ENCODE measurements at places on chromosomes 16 and 17.

DNA sequence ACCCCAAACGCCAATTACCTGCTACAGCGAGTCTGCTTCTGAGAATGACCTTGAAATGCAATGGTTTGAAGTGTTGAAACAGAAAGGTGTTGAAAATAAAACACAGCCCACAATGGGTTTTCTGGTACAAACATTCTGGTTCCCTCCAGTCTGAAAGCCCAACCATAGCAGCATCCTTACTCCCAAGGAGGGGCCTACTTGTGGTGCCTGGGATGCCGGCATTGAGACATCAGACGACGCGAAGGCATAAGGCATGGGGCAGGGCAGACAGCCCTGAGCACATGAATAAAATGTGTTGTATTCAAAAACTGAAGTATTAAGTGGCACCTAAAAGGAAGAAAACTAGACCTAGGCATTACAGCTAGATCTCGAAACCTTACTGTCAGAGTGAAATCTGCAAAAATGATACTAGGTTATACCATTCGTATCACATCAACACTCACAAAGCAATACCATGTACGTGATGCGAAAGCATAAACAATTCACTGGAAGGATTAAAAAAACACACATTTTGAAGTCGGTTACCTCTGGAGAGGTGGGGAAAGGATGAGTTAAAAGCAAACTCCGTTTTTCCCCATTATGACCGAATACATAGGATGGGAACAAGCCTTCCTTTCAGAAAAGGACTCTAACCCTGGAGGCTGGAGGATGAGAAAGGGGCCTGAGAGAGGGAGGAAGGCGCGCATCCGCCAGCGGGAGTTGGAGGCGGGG is 702 bp downstream of the NUDT21 start:
- DNase-seq, result no peak

- no peak for DNase-seq
Measured at GRCh38 chr16:87491522-87492290, 1.1 kb downstream of the ZCCHC14 start.

DNA sequence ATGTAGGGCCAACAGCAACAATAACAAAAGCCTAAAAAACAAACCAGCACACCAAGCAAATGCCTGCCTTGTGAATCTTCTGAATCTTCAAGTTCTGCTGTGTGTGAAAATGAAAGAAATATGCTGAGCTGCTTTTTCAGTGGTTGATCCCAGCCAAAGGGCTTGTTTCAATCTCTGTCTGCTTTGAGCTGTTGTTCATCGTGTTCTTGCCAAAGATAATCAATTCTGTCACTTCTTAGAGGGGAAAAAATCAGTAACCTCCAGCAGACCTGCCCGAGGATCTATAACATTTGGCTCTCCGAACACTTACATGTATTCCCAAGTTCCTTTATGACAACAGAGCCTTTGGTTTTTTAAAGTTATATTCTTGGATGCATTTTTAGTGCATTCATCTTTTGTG is 65.9 kb downstream of the VPS35L start:
- no peak for DNase-seq

DNA sequence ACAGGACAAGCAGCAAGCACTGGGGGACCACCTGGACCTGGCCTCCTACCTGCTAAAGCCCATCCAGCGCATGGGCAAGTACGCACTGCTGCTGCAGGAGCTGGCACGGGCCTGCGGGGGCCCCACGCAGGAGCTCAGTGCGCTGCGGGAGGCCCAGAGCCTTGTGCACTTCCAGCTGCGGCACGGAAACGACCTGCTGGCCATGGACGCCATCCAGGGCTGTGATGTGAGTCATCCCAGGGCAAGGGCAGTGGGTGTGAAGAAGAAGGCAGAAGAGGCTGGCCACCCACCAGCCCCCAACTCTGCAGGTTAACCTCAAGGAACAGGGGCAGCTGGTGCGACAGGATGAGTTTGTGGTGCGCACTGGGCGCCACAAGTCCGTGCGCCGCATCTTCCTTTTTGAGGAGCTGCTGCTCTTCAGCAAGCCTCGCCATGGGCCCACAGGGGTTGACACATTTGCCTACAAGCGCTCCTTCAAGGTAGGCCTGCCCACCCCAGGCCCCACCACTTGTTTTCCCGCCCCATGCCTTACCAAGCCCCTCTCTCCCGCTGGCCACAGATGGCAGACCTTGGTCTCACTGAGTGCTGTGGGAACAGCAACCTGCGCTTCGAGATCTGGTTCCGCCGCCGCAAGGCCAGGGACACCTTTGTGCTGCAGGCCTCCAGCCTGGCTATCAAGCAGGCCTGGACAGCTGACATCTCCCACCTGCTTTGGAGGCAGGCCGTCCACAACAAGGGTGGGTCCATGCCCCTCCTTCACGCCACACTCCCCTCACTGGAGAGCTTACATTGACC is 7.3 kb downstream of the PLEKHG4 start:
- no peak for DNase-seq

GRCh38 chr16:68800257-68800875 is 43.0 kb upstream of the TANGO6 start:
- DNase-seq, result no peak

GRCh38 chr16:46896314-46896968 is 12.3 kb downstream of the GPT2 start:
- DNase-seq, result no peak

GRCh38 chr17:4329838-4330237 is 36.6 kb downstream of the UBE2G1 start:
- no peak for DNase-seq

DNA sequence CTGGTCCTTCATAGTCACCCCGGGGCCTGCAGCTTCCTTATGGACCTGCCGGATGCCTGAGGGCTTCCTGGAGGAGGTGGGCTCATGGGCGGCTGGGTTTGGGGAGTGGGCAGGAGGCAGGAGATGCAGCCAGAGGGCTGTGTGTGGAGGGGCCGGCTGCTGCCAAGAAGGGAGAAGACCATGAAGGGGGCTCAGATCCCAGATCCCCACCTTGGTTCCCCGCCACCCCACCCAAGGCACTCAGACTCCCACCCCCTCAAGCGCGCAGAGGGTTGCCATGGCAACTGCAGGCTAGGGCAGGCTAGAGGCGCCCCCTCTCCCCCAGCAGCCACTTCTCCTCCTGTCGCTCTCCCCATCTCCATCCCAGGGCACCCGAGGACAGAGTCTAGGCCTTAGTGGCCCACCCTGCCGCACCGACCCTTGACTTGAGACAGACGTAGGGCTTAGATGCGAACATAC is 104.5 kb downstream of the CRLF3 start:
- DNase-seq, result no peak

DNA sequence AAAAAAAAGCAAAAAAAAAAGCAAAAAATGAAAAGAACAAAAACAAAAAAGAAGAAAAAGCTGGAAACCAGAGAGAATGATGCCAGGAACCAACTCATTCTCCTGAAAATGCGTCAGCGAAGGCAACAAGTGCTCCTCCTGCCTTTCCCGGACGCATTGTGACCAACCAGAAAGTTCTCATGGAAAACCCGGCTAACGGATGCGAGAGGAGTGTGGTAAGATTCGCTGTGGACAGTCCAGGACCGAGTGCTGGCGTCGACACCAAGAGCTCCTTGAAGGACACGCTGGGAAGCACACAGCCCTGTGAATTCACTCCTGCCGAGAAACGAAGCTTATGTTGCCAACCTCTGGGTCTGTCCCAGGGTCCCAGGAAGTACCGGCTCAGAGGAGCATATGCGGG is 43.4 kb downstream of the METRNL start:
- no peak for DNase-seq

GRCh38 chr16:4270595-4270994 is 2.2 kb downstream of the TFAP4 start:
- no peak for DNase-seq
